ENCODE measurements at places on chromosomes 5 and 9.

- peak; percentile 77 for DNase-seq
Measured at GRCh38 chr5:172903790-172904189, 55.4 kb upstream of the RPL26L1 start.

DNA sequence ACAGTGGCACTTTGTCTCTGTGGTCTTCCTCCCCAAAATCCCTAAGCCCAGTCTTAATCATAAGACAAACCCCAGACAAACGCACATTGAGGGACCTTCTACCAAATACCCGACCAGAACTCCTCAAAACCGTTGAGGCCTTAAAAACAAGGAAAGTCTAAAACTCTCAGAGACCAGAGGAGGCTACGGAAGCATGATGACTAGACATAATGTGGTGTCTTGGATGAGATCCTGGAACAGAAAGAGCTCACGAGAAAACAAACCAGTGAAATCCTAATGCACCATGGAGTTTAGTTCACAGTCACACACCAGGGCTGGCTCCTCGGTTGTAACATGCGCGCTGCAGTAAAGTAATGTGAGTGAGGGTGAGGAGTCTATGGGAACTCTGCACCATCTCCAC is 58.4 kb downstream of the OTULIN start:
- DNase-seq, result no peak

- DNase-seq, result no peak
Measured at GRCh38 chr5:127406326-127407121, 110.9 kb upstream of the PRRC1 start.

GRCh38 chr5:154956712-154957111 is 15.8 kb downstream of the MRPL22 start:
- DNase-seq, result no peak

GRCh38 chr9:14993061-14993800 is 83.0 kb upstream of the FREM1 start:
- peak; percentile 3 for DNase-seq

DNA sequence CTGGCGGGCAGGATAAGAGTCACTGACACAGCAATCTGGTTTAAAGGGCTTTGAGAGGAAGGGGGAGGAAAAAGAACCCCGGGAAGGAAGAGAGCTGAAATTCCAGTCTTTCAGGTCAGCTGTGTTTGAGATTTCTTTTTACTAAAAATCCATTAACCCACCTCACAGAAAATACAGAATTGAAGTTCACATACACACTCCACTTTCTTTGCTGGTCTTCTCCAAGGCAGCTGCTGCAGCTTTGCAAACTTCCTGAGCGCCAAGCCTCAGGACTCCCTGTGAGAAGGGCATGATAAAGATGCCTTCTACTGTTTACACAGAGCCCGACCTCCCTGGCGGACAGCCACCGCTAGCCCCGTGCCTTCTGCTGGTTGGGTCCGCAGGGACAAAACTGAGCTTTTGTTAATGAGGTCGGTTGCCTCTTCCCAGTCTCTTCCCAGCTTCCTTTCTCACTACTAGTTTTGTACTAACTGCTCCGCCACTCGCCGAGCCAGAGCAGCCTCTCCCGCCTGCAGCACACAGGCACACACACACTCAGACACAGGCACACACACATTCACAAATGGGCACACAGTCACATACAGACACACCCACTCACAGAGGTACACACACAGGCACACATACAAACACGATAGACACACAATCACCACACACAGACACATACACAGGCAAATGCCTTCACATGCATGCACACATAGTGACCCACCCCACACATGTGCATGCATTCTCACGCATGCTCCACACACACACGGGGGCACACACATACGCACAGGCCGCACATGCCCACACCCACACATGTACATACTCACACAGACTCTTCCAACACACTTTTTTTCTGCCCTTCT is at the start of gene FREM1:
Gene FREM1, minus strand, starts transcription at position 468 of the 845 bp plus-strand sequence. CDS start 41,451 bp downstream, outside the sequence.
- no peak for DNase-seq

- no peak for DNase-seq
Measured at GRCh38 chr9:91298311-91298710, 63.4 kb downstream of the AUH start.

GRCh38 chr9:101514071-101514470 is 19.6 kb upstream of the RNF20 start:
- peak; percentile 13 for DNase-seq

DNA sequence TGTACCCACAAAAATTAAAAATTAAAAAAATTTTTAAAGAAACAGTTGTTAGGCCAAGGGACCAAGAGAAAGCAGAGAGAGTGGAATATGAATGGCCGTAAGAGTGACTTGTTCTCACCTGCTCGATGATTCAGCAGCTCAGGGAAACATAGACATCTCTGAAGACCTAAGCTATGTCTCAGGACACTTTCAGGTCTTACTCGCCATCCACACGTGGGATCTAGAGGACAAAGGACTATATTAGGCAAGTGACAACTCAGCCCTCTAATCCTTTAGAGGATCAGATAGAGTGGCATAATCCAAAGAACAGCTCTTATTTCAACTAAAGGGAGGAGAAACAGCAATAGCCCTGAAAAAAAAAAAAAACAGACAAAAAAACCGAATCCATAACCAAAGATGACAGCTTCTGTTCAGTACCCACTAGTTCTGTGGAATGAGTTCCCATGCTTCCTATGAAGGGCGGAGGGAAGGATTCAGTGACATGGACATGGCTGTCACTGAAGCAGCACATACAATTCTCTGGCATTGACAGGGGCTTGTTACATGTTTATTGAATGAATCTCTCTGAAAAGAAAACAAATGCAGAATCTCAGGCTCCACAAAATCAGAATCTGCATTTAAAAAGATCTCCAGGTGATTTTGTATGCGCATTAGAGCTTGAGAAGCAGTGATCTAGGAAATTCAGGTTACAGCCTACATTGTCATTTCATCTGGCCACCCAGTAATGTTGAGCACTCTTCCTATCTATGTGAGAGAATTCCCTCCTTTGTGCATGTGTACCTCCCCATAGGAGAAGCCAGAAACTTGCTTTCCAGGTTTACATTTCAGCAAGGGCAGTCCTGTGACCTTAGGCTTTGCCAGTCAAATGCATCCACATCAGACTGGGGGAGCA is 96.0 kb downstream of the KIAA1958 start:
- DNase-seq, result no peak

DNA sequence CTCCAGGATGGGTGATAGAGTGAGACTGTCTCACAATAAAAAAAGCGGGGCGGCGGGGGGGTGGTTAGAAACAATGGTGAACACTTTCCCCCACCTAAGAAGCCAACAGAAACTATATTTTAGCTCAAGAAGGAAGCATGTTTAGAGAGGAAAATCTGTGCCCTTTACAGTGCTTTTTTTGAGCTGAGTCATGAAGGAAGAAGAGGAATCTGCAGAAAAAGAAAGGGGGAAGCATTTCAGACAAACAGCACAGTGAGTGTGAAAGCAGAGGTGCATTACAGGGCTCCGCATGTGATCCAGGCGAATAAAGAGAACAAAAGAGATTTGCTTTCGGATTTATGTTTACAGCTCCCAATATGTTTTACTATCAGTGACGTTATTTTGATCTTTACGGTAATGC is 1504.6 kb upstream of the WWC1 start:
- DNase-seq, result no peak

GRCh38 chr9:114282926-114283325 is 40.0 kb upstream of the ORM1 start:
- DNase-seq, result no peak

GRCh38 chr5:6090079-6090654 is 288.2 kb downstream of the MED10 start:
- no peak for DNase-seq

GRCh38 chr5:94376672-94377345 is 241.6 kb downstream of the KIAA0825 start:
- DNase-seq, result no peak

DNA sequence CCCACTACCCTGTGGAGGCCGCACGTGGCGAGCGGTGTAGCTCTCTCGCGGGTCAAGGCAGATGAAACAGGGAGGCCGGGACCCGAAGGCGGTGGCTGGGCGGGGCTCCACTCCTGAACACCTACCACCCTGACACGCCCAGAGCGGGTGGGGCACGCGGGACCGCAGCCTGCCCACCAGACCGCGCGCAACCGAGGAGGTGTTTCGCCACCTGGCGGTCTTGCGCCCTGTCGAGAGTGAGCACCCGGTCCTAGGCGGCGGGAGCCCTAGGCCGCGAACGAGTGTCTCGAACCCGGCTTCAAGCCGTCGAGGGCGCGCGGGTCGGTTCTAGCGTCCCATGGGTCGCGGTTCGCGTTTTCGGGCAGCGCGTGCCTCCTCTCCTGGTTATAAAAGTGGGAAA is 2.2 kb upstream of the EXOSC3 start:
- no peak for DNase-seq

DNA sequence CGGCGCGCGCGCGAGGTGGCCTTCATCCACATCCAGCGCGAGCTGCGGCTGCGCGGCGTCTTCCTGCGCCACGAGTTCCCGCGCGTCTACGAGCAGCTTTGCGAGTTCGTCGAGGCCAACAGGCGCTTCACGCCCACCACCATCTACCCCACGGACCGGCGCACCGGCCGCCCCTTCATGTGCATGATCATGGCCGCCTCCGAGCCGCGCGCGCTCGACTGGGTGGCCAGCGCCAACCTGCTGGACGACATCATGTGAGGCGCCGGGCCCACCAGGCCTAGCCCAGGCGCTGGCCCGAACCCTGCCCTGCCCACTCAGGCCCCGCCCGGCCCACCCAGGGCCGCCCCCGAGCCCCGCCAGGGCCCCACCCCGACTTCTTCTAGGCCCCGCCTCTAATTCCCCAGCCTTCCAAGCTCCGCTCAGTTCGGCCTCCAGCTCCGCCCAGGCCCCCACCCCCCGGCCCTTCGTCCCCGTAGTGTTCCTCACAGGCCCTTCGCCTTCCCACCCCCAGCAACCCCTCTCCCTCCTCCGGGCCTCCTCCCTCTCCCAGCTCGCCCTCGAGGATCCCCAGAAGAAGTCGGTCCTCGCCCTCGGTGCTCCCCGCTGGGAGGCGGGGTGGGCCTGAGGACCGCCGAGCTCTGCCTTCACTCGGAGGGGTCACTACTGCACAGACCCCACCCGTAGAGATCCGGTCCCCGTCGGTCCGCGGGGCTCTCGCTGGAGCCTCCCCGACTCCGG is 2.0 kb upstream of the PHPT1 start:
- no peak for DNase-seq

GRCh38 chr5:142053426-142054151 is 40.8 kb upstream of the GNPDA1 start:
- no peak for DNase-seq

GRCh38 chr9:21070171-21070571 is 7.6 kb downstream of the IFNB1 start:
- peak; percentile 76 for DNase-seq

DNA sequence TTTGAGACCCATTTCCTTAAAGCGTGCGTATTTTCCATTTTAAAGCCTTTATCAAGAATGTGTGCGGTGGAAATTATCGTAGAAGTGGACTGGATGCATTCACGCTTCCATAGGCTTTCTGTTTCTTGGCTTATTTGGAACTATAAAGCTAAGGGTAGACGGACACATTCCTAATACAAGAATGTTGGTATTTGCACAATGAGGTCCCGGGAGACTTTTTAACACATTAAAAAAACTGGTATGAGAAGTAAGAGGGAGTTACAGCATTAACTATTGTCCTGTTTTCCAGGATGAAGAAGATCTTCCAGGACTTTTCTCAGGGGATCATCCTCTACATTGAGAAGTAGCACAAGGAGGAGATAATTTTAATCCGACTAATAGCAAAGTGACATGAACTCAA is 653.0 kb downstream of the MTRR start:
- no peak for DNase-seq

GRCh38 chr5:51386916-51387883 is 4.0 kb downstream of the ISL1 start:
- DNase-seq, result no peak

DNA sequence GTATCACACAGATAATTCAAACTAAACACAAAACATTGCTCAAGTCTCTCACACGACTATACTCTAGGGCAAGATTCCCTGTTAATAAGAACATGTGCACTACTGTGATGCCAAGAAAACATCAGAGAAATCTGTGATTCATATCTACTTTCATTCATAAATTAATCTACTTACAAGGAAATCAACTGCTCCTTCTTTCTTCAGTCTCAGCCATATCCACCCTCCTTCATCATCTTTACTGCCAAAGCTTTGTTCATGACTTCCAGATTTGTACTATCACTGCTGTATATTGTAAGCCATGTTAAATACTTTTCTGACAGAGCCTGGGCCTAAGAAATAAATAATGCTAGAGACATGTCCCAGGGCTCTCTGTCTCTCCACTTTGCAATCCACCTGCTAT is 35.1 kb downstream of the CTNNAL1 start:
- no peak for DNase-seq

- DNase-seq, result no peak
Measured at GRCh38 chr5:168020542-168021294, 270.7 kb upstream of the WWC1 start.

DNA sequence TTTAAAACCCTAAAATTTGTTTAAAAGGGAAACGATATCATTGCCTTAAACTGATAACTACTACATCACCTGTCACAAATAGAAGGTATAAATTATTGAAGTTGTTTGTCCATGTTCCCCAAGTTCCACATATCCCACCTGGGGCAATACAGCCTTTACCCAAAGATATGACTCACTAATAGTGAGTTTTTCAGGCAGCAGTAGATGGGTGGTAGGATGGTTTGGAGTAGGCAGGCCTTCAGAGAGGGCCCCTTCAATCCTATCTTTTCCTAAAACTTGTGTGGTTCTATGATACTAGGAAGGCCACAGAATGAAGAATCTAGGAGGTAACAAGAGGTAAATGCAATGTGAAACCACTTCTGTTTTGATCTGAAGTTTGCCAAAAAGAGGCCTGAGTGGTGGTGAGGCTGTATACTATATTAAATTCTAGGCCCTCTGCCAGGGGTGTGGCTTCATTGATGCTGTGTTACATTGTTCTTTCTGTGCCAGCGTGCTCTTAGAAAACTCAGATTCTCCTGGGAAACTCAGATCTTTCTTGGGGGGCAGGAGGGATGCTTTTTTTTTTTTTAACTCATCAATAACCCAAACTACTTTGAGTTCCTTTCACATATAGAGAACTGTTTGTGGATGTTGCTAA is 7.2 kb downstream of the CYSTM1 start:
- no peak for DNase-seq

- no peak for DNase-seq
Measured at GRCh38 chr5:131109540-131110255, 55.4 kb downstream of the HINT1 start.

DNA sequence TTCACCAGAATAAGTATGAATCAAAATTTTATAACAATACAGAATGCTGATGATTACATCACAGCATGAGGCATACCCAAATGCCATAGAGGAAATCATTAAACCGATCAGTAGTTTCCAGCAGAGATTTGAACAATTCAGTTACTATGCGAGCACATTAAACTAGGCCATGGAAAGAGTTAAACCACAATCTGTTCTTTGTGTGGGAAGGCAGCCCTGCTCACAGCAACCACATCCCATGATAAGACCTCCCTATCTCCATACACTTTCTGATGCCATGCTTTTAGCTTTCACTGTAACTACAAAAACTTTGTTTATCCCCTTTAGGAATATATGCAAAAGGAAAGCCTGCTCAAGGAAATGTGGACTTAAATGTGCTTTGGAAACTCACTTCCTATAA is 4.5 kb downstream of the NFIB start:
- no peak for DNase-seq

DNA sequence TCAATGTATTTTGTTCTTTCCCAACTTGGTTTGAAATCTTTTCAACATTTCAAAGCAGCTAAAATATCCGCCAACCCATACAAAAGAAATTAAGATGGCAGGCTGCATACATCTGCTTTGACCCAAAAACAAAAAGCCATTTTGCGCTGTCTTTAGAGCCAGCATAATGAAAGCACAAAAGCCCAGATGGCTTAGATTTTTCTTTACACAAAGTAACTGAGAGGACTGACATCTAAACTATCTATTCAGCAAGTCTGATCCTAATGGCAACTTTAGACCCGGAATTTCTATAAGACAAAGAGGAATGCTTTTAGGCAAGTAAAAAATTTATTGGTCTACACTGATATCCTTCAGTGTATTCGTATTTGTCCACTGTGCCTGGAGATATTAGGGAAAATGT is 86.3 kb downstream of the MYO10 start:
- DNase-seq, result no peak
